ENCODE measurements at places on chromosomes 13 and 19. TPM values are rescaled to one million over a fixed set of nuclear protein-coding genes. Genes with fewer than 3 reads are reported as not detected.

DNA sequence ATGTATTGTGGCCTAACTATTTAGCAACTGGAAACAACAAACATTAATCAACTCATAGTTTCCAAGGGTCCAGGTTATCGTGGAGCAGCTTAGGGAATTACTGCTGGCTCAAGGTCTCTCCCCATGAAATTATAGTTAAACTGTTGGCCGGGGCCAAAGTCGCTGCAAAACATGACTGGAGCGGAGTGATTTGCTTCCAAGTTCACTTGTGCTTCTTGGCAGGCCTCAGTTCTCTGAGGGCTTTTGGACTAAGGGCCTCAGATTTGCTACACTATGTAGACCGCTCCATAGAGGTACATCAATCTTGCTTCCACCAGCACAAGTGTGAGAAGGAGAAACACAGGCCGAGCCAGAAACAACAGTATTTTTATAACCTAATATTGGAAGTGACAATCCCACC lies 9.4 kb upstream of the KBTBD7 start:
- DNase-seq = no peak

- no peak for DNase-seq
Observed at GRCh38 chr13:27182844-27183497, 11.4 kb upstream of the USP12 start.

Gene ZNF256
- 6.8 TPM for total RNA-seq

Gene ZSCAN5A
- total RNA-seq = 12.9 TPM

GRCh38 chr19:42528354-42529247 lies at the start of gene CEACAM1:
TSS of gene CEACAM1 (minus strand) at chr19:42528481. CDS start at chr19:42528374, 107 bp downstream.
- DNase-seq = no peak

Gene TMEM255B
- 0.70 TPM for total RNA-seq

DNA sequence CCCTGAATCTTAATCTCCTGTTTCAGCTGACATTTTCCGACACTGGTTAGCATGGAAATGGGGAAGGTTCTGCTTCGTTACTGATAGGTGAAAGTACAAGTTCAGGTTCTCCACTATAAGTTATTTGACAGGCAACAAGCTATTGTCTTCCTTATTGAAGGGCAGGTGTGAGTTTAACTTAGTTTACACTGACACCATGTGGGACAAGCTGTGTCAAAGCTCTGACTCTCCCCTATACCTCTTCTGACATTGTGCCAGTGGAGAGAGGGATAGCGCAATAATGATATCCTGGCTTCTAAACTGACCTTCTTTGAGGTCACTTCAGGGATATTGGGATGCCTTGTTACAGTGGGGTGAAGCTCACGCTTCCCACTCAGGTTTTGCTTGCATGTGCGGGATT lies 587.0 kb upstream of the SLITRK5 start:
- DNase-seq = no peak

DNA sequence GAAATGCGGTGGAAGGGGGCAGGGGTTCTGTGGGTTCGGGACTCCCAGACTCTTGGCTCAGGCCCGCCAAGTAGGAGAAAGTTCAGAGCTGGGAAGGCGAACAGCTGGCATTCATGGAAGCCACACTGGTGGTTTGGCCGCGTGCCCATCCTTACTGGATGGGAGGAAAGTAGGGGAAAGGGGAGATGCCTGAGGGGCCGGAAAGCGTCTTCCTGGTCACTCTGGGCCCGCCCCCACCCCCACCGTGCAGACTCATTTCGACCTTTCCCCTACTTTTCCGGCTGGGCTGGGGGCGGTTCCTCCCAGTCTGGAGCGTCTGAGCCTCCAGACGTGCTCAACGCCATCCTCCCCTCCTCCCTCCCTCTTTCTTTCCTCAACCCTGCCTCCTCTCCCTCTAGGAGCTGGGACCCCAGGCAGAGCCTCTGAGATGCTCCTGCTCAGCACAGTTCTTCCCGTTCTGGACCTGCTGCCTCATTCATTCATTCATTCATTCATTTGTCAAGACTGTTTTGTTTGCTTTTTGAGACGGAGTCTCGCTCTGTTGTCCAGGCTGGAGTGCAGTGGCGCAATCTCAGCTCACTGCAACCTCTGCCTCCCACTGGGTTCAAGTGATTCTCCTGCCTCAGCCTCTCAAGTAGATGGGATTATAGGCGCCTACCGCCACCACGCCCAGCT lies 3.5 kb downstream of the ANGPTL4 start:
- DNase-seq = peak; percentile 92

Gene CGB5
- not detected for total RNA-seq

GRCh38 chr13:100306434-100306999 lies 217.6 kb downstream of the PCCA start:
- DNase-seq = no peak

GRCh38 chr19:14164724-14165493 lies 28.5 kb upstream of the ASF1B start:
- peak; percentile 59 for DNase-seq

Gene CEACAM7
- not detected for total RNA-seq

Gene PLIN4
- total RNA-seq = 0.10 TPM

DNA sequence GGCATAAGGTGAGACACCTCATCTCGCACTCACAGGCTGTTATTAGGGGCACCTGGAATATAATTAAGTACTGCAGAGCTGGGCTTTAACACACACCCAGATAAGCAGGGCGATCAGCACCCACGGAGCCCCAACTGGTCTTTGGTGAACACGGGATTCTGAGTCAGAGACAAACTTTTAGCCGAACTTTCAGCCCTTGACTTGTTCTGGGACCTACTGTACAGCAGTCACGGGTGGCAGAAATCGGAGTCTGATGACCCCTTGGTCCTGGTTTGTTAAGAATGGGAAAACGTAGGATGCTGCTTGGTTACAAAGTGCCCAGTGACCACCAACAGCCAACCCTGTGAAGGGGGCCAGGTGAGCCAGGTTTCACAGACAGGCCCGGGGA lies 9.0 kb downstream of the SH3GL1 start:
- DNase-seq = peak; percentile 54
